Adrenal gland (tissue), 19 donors: ENCODE measurements at places on chromosomes 16 and 17. TPM values are rescaled to one million over a fixed set of nuclear protein-coding genes. Genes with fewer than 3 reads are reported as not detected.

The LYRM9 gene
- total RNA-seq: 27.0 TPM

The ARL5C gene
- not detected for total RNA-seq

The POLR3E gene
- 54.3 TPM for total RNA-seq

The MYBBP1A gene
- total RNA-seq: 42.2 TPM

The WNT9B gene
- total RNA-seq: 1.7 TPM

The CMIP gene
- total RNA-seq: 34.3 TPM

The CCT6B gene
- total RNA-seq: 3.0 TPM
